ENCODE measurements at places on chromosomes 5 and 9.
A peak's percentile ranks its signal among the peaks of the same experiment; 100 is the strongest.

DNA sequence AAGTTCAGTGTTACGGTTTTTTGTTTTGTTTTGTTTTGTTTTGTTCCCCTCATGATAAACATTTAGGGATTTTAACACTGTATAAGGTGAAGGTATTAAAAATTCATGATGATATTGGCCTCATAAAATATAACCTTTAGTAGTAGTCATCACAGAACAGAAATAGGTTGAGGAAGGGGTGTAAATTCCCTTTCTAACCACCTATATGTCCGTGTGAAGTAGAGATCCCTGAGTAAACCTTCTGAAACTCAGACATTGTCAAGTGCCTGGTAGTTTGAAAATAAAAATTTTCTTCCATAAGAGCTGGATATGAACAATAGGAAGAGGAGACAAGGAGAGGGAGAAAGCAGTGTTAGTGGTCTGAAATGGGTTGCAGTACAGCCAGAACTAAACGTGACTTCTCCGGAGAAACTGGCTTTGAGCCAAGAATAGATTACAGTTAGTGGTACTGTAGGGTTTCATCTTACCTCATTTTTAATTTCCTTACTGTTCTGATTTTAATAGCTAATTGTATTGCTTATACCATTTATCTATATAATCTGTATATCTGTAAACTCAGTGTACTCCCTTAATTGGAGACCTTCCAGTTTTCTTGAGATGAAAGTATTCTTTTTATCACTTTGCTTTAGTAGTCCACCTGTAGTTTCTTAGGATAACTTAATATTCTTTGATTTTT is 18.3 kb downstream of the UGCG start:
- DNase-seq: no peak

- peak; percentile 42 for DNase-seq
These were observed 7.3 kb downstream of the C9orf50 start for GRCh38 chr9:129613520-129614175.

DNA sequence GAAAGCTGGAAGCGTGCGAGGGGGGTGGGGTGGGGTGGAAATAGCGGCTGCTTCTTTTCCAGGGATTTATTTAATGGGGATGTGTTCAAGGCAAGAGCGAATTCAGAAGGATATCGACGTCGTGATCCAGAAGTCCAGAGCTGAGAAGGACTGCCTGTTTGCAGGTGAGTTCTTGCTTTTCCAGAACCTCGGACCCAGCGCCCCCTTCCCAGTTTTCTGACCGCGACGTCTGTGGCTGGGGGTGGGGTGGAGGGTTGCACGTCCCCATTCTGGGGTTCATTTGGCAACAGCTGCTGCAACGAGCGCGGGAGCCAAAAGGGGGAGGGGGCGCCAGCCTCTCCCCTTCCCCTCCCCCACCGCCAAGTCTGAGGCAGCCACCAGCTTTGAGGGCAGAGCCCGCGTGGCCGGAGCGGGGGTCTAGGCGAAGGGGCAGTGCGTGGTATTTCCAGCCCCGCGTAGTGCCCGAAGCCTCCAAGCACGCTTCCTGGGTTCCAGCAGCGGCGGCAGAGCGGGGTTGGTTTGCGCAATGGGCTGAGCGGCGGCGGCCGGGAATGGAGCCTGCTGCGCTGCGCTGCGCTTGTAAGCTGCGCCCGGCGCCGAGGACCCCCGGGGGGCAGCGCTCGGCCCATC is 701 bp downstream of the PARP8 start:
- no peak for DNase-seq

GRCh38 chr9:1743121-1743960 is 271.8 kb upstream of the SMARCA2 start:
- peak; percentile 80 for DNase-seq

DNA sequence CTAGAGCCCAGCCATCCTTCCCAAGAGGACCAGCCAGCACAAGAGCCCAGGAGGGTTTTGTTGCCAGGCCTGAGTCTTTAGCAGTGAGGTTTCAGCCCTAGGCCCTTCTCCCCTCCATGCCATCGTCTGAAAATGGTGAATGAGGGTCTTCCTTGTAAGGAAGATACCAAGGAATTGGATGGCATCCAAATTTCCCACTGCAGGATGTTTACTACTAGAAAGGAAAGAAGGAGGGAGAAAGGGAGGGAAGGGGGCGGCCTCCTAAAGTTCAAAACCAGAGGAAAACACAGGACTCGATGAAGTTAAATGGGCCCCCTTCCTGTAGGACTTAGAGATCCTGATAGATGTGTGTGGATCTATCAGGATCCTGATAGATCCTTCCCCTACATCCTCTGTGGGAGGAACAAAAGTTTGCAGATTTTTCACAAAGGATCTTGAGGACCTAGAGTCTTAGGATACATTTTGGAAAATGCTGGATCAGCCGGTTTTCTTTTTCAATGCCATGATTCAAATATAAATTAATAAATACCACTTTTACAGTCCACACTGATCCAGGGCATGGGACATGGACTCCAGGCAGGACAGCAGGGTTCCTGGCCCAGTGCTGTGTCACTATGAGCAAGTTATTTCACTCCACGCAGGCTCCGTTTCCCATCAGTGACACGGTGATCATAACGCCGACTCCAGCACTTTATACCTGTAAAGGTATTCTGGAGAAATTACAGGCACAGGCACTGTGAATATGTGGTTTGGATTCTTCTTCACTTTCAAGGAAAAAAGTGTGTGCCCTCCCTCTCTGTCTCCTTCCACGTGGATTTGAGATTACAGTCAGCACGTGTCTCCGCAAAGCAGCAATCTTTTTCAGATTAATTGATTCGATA is 40.9 kb downstream of the C5orf15 start:
- no peak for DNase-seq

DNA sequence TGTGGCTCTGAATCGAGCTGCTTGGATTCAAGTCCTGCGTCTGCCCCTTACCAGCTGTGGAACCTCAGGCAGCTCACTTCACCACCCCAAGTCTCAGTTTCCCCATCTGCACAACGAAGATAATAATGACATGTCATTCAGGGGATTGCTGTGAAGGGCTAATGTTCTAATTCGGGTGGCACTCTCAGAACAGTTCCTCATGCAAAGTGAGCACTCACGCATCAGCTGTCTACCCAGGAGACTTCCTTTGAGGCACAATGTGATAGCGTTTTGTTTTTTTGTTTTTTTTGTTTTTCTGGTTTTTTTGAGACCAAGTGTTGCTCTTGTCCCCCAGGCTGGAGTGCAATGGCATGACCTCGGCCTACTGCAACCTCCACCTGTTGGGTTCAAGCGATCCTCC is 56.4 kb downstream of the NTNG2 start:
- no peak for DNase-seq

- DNase-seq: no peak
These were observed 24.4 kb upstream of the TAL2 start for GRCh38 chr9:105637787-105638395.

DNA sequence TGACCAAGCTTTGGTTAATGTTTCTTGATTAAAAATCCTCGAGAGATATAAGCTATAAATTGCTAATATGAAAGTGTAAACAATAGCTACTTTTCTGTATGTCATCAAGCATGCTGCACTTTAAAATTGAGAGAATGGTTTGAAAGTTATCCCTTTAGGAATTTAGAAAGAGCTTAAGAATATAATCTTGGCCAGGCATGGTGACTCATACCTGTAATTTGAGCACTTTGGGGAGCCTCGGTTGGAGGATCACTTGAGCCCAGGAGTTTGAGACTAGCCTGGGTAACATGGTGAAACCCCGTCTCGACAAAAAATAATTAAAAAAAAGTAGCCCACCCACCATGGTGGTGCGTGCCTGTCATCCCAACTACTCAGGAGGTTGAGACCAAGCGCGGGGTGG is 12.2 kb upstream of the MROH2B start:
- no peak for DNase-seq

- DNase-seq: peak; percentile 34
These were observed 420.9 kb downstream of the IRX2 start for GRCh38 chr5:2330325-2331130.

GRCh38 chr5:72093824-72094223 is 13.5 kb upstream of the MAP1B start:
- DNase-seq: no peak

GRCh38 chr5:151638619-151639018 is 47.5 kb upstream of the FAT2 start:
- no peak for DNase-seq

DNA sequence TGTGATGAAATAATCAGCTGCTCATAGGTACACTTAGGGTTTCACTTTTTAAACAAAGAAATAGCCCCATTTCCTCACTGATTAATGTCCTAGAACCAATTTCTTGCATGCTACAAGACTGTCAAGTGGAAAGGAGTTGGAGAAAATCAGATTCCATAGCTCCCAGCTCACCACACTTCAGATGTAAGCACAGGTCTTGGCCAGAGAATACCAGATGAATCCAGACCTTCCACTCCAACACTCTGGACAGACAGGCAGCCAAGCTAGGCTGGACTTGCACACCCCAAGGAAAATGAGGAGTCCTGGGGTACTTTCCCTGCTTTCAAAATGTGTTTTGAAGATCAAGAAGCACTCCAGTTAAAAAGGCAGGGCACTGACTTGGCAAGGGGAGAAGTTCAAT is 68.5 kb downstream of the KLHL3 start:
- no peak for DNase-seq

DNA sequence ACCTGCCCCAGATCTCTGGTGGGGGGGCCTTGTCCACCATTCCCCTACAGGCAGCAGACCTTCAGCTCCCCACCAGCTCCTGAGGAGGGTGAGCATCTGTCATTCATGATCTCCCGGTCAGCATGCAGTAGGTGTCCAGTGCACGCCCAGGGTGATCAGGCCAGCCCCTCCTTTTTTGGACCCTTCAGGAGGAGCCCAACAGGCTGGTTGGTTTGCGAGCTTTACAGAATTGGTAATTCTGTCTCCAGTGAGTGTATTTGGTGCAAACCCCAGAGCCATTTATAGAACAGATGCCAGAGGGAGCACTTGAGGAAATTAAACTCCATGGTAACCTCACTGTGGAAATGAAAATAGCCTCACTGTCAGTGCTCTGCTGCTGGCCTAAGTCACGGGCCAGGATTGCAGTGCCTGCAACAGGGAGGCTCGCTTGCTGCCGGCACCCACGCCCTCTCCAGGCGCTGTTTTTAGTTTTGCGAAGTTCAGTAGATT is 23.4 kb downstream of the WNK2 start:
- peak; percentile 54 for DNase-seq

DNA sequence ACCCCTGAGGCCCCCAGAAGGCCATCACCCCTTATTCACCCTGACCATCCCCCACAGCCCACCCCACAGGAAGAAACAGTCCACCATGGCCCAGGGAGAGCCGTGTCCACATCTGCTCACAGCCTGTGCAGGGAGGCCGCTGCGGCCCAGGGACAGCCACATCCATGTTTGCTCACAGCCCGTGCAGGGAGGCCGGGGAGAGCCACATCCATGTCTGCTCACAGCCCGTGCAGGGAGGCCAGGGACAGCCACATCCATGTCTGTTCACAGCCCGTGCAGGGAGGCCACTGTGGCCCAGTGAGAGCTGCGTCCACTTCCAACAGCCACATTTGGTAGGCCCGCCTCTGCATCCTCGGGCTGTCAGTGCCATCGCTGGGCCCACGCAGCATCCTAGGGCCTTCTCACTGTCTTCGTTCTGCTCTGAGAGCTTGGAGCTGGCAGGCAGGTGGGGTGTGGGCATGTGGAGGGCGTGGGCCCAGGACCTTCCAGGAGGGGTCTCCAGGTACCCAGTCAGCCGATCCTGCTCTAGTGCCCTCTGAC is 38.1 kb downstream of the LPCAT1 start:
- DNase-seq: no peak
